RWPE1 (cell line): ENCODE measurements at places on chromosomes 1 and 21.

GRCh38 chr21:27519361-27519760, 552.5 kb upstream of the ADAMTS5 start:
- DNase-seq, result no peak

DNA sequence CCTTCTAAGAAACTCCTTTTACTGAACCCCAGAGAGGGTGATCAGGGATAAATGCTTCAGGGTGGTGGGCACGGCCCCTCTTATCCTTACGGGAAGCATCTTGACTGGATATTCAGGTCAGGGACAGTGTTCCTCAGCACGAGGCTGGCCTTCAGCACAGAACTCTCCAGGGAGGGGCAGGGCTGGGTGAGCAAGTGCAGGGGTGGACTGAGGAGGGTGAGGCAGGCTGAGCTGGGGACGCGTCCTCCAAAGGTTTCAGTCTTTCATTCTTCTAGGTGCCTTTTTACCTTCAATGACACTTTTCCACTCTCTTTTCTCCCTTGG, 52.3 kb downstream of the RASSF5 start:
- DNase-seq, result no peak

GRCh38 chr1:212482637-212483441, 50.1 kb downstream of the NENF start:
- no peak for DNase-seq

DNA sequence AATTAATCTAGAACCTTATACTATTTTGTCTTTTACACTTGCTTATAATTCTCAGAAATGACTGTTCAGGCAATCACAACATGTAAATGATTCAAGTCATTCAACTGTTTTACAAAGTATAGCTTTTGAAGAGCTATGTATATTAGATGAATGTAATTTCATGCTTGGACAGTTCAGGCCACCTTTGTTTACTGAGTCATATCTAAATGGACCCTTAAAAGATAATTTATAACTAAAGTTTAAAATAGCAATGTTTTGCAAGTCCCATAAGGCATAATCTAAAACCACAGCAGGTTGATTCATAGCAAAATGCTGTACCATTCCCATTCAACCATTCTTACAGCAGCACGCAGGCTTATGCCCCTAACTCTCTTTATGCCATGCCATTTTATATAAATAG, 64.8 kb downstream of the PIK3R3 start:
- DNase-seq, result no peak

- DNase-seq, result no peak
Observed at GRCh38 chr1:37096523-37096922, 62.2 kb upstream of the GRIK3 start.

DNA sequence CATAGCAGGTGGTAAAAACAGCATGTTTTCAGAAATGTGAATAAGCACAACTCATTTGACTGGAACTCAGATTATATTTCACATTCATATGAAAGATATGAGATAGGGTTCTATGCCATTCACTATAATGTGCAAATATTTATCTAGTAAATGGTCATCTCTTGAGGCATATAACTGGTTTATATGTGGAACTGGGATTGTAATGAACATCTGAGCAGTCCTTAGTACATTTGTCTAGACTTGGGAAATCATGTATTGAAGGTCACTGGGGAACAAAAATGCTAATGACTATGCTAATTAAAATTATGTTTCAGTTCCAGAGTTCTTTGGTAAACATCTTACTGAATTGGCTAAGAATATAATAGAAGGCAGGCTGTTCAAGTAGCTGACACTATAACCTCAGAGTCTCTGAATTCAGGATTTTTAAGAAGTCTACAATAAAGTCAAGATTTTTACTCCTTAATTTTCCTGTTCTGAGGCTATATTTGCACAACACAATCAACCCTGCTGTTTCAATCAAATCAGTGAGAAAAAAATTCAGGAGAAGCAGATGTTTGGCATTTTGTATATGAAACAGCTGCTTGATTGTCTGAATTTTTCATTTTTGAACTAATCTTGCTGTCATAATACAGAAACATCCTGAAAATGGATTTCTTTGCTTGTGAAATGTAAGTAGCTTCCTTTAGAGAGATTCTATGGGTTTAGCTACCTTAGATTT, 244.8 kb upstream of the RGS18 start:
- DNase-seq, result no peak

DNA sequence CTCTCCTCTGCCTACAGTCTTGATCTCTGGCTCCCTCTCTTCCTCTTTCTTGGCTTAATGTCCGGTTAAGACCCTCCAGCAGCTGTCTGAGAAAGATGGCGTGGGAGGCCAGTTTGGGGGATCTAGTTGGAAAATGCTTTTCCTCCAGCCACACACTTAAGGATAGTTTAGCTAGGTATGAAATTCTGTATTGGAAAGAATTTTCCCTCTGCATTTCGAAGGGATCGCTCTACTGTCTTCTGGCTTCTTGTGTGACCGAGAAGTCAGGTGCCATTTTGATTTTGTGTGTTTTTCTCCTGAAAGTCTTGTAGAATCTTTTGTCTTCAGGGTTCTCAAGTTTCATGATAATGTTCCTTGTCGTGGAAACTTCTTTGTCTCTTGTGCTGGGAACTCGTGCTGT, 28.0 kb downstream of the PRKCZ start:
- DNase-seq, result no peak

- DNase-seq, result peak; percentile 72
Observed at GRCh38 chr1:239914751-239915231, 176.9 kb upstream of the FMN2 start.

GRCh38 chr1:226810681-226811080, 59.7 kb upstream of the PSEN2 start:
- no peak for DNase-seq

DNA sequence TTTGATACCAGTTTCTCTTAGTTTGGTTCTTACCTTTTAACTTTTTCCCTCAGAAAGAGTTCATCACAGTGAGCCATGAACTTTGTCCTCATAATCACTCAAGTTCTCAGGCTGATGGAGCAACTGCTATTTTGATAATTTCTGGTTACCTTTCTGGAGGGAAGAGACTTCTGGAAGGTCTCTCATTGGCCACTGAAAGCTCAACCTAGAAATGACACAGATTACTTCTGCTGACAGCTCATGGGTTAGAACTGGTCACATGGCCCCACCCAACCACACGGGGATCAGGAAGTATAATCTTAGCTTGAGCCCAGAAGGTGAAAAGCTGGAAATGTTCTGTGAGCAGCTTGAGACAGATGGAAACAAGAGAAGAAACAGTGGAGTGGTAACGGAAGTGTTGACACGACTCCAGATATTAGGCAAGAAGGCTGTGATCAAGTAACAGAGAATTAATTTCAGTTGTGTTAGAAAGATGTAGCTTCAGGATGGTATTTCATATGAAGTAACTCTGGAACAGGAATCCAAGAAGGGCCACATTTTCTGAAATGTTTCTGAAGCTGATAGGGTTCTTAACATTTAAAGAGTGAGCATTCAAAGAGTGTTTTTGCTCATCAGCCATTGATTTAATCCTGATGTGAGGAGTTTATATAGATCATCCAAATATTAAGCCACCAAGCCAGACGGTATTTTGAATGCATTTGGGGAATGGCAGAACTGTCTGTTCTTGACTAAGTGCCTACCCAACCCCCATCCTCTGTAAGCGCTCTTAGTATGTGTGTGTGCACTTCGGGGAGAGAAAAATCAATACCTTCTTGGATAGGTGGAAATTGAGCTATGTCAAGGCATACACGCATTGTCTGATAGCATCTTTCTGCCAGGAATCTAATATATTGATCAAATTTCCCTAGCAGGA, 21.9 kb upstream of the XPR1 start:
- DNase-seq, result no peak

GRCh38 chr21:15183813-15184257, 119.0 kb upstream of the NRIP1 start:
- peak; percentile 15 for DNase-seq

DNA sequence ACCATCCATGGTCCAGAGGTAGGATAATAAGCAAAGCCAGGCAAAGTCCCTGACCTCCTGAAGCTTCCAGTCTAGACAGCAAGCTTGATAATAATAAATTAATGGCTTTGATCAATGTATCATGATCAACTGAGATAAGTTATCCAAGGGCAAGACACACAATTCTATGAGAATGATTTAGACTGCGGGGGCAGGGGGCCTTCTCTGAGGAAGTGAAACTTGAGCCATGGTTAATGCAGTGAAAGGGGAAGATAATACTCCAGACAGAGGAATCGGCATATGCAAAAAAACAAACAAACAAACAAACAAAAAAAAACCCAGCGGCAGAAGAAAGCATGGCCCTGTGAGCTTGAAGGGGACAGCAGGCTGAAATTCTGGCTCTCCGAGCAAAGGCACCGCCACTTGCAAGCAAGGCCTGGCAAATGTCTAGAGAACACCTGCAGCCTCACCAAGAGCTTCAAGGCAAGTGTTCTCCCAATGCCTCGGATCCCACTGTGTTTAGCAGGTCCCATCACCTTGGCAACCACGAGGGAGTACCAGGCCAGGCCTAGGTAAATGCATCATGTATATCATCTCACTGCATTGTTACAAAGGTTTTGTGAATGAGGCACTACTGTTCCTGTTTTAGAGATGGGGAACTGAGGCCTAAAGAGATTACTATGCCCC, 24.9 kb downstream of the CSMD2 start:
- DNase-seq, result no peak

GRCh38 chr1:174800216-174800851, 199.4 kb upstream of the CACYBP start:
- no peak for DNase-seq

GRCh38 chr1:41498804-41499203, 14.3 kb upstream of the EDN2 start:
- DNase-seq, result peak; percentile 65

GRCh38 chr1:238469146-238469631, 578.5 kb upstream of the ZP4 start:
- no peak for DNase-seq

- DNase-seq, result no peak
Observed at GRCh38 chr1:89311757-89312156, 39.1 kb upstream of the GBP5 start.

GRCh38 chr1:10852018-10852417, 55.6 kb upstream of the CASZ1 start:
- DNase-seq, result no peak

DNA sequence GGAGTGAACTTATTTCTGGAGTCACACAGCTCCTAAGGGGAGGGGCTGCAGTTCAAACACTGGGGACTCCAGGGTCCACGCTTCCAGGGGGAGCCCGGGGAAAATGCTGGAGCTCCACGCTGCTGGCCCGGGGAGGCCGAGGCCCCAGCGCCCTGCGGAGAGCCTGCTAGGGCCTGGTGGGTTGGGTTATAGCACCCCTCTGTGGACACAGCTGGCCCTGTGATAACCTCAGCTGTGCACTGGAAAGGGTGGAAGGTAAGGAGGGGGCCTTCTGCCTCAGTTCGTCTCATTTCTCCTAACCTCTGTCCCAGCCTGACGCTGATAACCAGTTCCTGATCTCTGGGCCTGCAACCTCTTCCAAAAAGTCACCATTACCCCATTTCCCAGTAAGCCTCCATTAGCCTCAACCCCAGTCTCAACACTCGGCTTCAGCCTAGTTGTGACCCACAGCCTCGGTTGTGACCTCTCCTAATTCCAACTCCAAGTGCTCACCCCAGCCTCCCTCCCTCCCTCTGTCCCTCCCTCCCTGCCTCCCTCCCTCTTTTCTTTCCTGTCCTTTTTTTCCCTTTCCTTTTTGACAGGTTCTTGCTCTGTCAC, 7.1 kb downstream of the NBL1 start:
- DNase-seq, result no peak

- DNase-seq, result peak; percentile 48
Observed at GRCh38 chr21:45074818-45075595, 627 bp downstream of the ADARB1 start.

DNA sequence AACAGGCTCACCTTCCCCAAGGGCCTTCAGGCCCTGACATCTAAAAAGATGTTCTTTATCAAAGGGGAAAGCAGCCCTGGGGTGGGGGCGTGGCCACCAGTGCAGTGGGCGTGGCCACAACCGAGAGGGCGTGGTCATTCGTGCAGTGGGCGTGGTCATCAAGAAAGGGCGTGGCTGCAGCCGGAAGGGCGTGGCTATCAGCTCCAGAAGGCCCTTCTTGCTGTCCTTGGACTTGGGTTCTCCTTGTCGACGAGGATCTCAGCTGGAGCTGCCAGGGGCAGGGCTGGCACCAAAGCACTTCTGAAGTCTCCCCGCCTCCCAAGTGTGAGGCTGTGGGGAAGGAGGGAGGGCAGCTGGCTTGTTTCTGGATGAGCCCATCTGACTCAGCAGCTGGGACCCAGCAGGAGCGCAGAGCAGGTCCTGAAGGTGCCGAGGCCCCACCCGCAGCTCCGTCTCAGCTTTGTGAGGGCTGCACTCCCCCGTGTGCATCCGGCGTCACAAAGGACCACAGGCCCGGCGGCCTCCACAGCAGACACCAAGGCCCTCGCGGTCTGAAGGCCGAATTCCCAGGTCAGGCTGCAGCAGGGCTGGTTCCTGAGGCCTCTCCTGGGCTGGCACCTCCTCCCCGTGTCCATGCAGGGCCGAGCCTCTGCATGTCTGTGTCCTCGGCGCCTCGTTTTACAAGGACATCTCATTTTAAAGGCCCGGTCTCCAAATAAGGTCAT, 12.8 kb downstream of the PDE9A start:
- peak; percentile 69 for DNase-seq

GRCh38 chr1:226082587-226082917, 20.0 kb downstream of the H3-3A start:
- no peak for DNase-seq

DNA sequence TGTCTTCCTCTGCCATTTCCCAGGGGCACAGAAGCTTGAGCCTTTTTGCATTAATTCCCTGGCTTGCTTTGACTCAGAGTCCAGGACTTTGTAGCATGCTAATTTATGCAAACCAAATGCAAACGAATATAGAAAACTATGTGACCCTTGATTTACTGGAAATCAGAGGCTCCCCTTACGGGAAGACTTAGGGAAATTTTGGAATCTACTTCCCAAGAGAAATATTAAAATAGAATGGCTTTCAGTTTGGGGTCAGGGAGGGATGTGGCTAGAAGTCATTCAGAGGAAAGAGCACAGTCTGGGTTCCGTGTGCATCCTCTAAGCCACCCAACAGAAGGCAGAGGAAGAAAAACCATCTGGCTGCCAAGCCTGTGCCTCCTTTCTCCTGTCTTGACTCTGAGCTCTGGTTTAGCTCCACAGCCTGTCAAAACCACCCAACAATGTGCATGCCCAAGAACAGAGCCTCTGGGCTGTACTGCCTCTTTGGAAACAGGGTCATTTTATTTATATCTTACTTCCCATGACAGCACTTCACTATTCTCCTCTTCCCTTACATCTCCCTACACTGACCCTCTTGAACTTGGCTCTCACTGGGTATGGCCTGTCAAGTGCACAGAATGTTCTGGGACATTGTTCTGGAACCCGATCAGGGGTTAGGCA, 30.1 kb downstream of the ATF3 start:
- DNase-seq, result no peak

- no peak for DNase-seq
Observed at GRCh38 chr1:94514095-94514727, 27.3 kb downstream of the F3 start.

GRCh38 chr1:17648457-17649145, 106.5 kb upstream of the ACTL8 start:
- no peak for DNase-seq

DNA sequence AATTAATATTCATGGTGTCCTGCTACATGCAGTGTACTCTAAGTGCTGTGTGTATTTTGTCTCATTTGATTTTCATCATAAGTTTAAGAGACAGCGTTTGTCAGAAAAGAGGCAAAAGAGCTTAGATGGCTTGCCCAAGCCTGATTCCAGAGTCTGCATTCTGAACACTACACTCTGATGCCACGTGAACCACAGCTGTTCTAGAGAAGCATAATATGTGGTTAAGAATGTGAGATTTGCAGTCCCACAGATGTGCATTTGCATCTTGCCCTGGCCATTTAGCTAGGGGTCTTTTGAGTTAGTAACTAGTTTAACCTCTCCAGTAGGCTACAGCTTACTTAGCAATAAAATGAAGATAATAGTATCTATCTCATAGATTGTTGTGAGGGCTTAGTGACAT, 9.2 kb upstream of the GADD45A start:
- DNase-seq, result no peak

GRCh38 chr1:31054349-31054748, 11.2 kb downstream of the PUM1 start:
- no peak for DNase-seq
